ENCODE measurements at places on chromosomes 2 and 18. TPM values are rescaled to one million over a fixed set of nuclear protein-coding genes. Genes with fewer than 3 reads are reported as not detected.

Gene TMEFF2
- total RNA-seq = 0.07 TPM

Gene TTC27
- total RNA-seq = 32.3 TPM

Gene ASPRV1
- total RNA-seq = 0.14 TPM

Gene CDCA7
- 31.7 TPM for total RNA-seq

Gene PLGLB1
- total RNA-seq = not detected

Gene NT5C1B
- not detected for total RNA-seq

Gene RIT2
- not detected for total RNA-seq

Gene RUFY4
- total RNA-seq = not detected

Gene MRPS9
- 30.2 TPM for total RNA-seq

Gene ACTG2
- total RNA-seq = not detected

Gene LCLAT1
- 31.5 TPM for total RNA-seq

Gene PSMA8
- not detected for total RNA-seq
